HT-29 (cell line): ENCODE measurements at places on chromosomes 1 and 21. TPM values are rescaled to one million over a fixed set of nuclear protein-coding genes. Genes with fewer than 3 reads are reported as not detected.

The F3 gene
- 5.5 TPM in 2 replicates for total RNA-seq

The LCE1A gene
- total RNA-seq = not detected in 2 replicates

The LY9 gene
- not detected in 2 replicates for total RNA-seq

The REN gene
- 10.7 and 15.6 TPM in 2 replicates for total RNA-seq

The AADACL4 gene
- total RNA-seq = not detected in 2 replicates

The MFAP2 gene
- total RNA-seq = 0.08 and 0.33 TPM in 2 replicates

The KIFAP3 gene
- 2.2 and 3.5 TPM in 2 replicates for total RNA-seq

The CFAP107 gene
- not detected in 2 replicates for total RNA-seq

The RGS8 gene
- not detected in 2 replicates for total RNA-seq
